ENCODE measurements at places on chromosomes 13 and 19.
A peak's percentile ranks its signal among the peaks of the same experiment; 100 is the strongest.

DNA sequence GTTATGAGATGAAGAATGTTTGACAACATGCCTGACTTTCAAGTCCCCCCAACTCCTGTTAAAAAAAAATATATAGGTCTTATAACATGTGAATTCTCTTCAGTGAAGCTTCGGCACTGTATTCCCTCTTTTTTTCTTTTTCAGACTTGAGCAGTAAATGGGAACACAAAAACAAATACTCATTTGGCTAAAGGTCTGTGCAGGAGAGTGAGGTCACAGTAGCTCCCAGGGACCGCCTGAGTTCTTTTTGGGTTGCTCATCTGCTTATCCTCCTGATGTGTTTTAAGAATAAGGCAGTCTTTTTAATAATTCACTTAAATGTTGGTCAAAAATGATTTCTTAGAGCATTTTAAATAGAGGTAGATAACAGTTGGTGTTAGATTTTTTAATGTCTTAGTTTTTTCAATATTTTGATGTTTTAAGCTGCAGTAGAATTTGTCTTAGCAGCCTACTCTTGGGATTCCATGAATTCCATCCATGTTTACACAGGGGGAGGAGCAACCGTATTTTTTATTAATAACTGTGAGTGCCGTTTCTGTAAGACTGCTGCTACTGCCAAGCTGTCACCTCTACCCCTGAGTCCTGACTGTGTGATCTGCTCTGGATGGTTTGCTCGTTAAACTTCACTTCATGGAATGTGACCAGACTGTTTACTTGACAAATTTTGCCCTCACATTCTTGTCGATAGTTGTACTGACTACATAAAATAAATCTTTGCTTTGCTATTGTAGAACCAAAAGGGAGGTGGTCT lies 14.9 kb downstream of the HNRNPM start:
- no peak for DNase-seq

DNA sequence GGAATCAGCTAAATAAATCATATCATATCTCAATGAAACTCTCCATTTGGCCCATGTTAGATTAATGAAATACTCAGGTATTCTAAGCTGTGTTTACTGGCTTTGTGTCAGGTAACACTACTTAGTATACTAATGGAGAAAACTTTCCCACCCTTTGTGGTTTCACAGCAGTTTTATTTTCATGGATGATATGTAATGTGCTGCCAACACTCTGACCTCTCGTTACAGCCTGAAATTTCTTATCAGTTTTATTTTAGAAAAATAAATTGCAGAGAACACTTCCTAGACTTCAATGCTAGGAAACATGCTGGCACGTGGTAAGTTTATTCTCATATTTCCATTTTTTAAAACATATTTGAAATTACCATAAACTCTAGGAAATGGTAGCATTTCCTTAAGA lies 758.9 kb downstream of the LIG4 start:
- no peak for DNase-seq

DNA sequence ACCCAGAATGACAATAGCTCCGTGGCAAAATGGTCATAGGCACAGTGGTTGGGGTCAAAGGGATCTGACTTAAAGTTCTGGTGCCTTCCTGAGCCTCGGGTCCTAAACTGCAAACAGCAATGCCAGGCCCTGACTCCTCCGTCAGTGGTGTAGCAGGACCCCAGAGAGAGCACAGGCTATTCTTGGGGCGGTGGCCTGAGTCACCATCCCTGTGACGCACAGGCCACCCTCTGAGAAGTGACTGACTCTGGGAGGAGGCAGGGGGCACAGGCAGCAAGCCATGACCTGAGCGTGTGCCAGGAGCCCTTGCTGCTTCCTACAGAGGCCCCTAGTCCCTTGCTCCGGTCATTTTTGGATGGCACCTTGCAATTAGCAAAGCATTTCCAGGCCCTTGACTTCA lies 18.7 kb downstream of the PLVAP start:
- no peak for DNase-seq

- DNase-seq = no peak
Observed at GRCh38 chr13:51033421-51034185, 77.5 kb downstream of the C13orf42 start.

- DNase-seq = peak; percentile 15
Observed at GRCh38 chr19:24074720-24075454, 12.1 kb upstream of the ZNF254 start.

DNA sequence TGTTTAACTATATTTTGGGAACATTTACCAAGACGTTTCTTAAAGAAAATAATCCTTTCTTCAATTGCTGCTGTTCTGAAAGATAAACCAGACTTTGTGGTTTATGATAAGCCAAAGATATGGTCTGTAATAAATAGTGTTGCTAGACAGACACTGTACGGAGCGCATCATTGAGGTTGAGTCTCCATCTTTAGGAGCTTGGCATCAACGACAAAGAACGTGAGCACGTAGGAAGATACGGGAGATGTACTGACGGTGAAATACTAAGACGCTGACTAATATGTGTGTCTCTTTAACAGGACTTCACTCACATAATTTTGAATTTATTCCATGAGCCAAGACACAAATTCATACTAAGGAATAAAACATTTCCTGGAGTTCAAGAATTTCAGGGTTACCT lies 16.2 kb downstream of the TEX29 start:
- DNase-seq = no peak

GRCh38 chr13:73403355-73404120 lies 344.7 kb downstream of the KLF5 start:
- DNase-seq = no peak

GRCh38 chr19:47093841-47094240 lies 19.7 kb downstream of the ZC3H4 start:
- DNase-seq = no peak

DNA sequence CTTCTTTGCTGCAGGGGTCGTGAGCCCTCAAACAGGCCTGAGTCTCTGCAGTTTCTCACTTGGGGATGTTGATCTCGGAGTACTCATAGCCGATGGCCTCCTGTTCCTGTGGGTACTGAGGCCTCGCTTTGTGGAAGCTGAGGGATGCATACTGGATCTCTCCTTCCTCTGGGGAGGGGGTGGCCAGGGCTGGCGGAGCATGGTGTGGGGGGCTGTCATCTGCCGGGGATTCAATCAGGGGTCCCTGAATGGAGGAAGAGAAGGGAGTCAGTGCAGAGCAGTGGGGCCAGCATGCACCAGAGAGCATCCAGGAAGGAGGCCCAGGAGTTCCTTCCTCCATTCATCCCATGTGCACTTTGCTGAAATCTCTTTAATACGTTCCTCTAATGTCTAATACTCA lies 10.0 kb downstream of the SIGLEC12 start:
- DNase-seq = no peak

- no peak for DNase-seq
Observed at GRCh38 chr19:39970425-39970674, 615 bp upstream of the PSMC4 start.

GRCh38 chr13:52903320-52903719 lies 54.9 kb upstream of the PCDH8 start:
- DNase-seq = no peak

GRCh38 chr19:49696115-49696514 lies 5.2 kb downstream of the CPT1C start:
- no peak for DNase-seq

GRCh38 chr13:48782429-48782840 lies 128.7 kb downstream of the CYSLTR2 start:
- DNase-seq = no peak

- DNase-seq = no peak
Observed at GRCh38 chr19:2113439-2114211, 16.9 kb downstream of the IZUMO4 start.

- DNase-seq = no peak
Observed at GRCh38 chr13:113147206-113147605, 11.2 kb upstream of the PROZ start.
